ENCODE measurements at places on chromosomes 6 and 20.

GRCh38 chr20:36162272-36162966 is 7.9 kb downstream of the EPB41L1 start:
- DNase-seq, result no peak

- DNase-seq, result no peak
Observed at GRCh38 chr6:157281570-157281969, 41.7 kb downstream of the TMEM242 start.

- no peak for DNase-seq
Observed at GRCh38 chr6:8088886-8089285, 13.5 kb downstream of the EEF1E1 start.

GRCh38 chr20:4455301-4455701 is 266.4 kb upstream of the PRND start:
- no peak for DNase-seq

DNA sequence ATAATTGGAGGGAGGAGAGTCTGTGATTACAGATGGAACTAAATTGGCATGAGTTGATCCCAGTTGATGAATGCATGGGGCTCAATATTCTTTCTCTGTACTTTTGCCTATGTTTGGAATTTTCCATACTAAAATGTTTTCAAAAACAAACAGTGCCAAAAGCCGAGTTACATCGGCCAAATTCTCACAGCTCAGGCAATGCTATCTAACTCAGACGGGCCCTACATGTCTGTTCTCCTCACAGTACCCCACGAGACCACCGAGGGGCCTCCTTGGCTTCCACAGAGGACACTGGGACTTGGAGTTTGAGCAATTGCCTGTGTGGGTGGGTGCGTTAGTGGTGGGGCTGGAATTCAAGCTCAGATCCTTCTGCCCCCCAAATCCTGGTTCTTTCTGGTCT is 413.2 kb downstream of the CDH26 start:
- DNase-seq, result no peak

- DNase-seq, result no peak
Observed at GRCh38 chr6:11607383-11607782, 69.8 kb downstream of the TMEM170B start.

DNA sequence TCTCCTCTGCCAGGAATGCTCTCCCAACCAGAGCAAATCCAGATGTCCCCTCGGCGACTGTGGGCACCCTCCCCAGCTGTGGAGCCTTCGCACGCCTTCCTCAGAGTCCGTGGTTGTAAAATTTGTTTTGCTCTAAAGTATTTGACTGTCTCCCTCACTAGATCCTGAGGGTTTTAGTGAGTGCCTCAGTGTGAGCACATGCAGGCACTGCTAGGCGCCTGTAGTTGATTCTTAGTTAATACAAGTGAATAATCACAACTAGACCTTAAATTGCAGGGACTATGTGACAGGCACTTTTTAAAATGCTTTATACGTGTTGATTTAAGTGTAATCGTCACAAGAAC is 680 bp upstream of the MTCH1 start:
- no peak for DNase-seq

DNA sequence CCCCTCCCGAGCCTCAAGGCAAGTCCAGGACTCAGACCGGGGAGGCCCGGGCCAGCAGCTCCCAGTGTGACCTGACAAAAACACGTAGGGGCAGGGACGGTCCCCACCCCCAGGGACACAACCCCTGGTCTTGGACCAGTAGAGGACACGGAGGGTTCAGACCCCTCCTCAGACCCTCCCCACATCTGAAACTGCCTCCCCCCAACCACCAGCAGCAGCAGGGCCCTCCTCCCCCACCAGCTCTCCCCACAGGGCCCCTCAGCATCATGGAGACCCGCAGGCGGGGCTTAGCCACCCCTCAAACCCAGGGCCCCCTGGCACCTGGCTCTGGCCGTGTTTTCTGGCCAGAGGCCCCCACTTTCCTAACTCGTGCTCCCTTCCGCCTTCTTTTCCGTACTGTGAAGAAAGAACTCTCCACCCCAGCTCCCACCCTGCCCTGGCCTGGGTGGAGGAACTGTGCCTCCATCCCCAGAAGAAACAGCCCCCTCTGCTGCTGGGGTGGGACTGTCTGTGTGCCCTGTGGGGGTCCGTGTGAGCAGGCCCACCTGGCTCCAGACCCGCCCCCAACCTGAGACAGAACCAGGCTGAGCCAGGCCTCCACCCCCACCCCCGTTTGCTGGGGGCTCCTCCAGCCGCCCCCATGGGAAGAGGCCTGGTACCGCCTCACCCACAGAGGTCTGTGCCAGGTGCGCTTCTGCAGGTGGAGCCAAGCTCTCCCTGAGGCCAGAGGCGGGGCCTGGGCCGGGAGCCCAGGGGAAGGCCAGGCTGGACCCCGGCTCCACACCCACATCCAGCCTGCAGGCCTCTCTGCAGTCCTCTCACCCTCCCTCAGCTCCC is 39.0 kb upstream of the MDFI start:
- no peak for DNase-seq

- no peak for DNase-seq
Observed at GRCh38 chr20:50996901-50997865, 25.7 kb downstream of the KCNG1 start.

DNA sequence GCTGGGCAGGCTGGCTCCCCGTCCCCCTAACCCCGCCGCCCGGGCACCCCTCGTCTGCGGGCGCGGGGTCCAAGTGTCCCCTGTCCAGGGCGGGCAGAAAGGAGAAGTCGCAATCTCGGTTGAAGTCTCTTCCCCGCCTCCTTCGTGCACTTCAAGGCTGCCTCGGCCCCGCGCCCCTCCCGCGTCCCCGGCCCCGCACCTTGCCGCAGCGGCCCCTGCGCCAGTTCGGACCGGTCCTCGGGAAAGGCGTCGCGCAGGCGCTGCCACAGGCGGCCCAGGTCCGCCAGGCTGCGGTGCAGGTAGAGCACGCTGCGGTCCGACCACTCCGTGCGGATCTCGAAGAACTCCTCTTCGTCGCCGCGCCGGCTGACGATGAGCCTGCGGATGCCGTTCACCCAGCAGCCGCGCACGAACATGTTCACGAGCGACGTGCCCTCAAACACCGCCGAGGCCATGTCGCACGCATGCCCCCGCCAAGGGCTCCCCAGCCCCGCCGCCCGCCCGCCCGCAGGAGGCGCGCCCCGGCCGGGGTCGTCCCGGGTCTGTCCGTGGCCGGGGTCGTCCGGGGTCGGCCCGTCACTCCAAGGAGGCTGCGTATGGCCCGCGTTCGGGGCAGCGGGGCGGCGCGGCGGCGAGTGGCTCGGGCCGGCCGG is at the start of gene PXDC1:
TSS of gene PXDC1 (minus strand) at position 637 of the 653 bp plus-strand sequence. CDS start at position 455, 182 bp downstream.
- no peak for DNase-seq

DNA sequence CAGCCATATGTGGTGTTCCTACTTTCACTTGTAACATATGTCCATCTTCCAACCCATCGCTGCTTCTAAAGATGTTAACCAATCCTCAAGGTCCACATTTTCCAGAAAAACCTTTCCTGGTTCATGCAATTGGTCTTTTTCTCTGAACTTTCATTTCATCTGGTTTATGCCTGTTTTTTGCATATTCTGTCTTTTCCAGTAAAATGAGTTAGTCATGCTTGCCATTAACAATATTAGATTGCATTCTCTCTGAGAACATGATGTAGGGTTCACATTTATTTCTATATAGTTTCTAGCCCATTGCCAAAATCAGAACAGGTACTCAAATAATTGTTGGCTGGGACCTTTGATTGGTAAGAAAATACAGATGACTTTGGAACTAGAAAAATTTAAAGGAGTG is 36.7 kb downstream of the HIVEP2 start:
- DNase-seq, result no peak
